ENCODE measurements at places on chromosomes 1 and 21.

DNA sequence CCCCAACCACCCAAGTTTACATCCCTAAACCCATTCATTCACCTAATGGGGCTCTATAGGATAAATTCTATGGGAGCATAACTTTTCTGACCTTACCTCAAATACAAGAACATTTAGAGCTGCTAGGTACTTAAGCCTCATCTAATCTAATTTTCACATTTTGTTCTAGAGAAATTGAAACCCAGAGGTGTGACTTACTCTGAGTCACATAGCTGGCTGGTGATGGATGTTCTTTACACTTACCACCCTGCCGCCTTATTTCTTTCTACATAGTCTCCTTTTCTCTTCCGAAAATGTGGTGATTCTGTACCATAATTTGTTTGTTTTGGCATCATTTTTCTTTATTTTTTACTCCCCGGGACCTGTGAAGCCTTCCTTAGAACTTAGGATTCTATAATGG lies 20.3 kb downstream of the TIPRL start:
- no peak for DNase-seq

GRCh38 chr1:65253800-65254319 lies 55.5 kb upstream of the DNAJC6 start:
- no peak for DNase-seq

DNA sequence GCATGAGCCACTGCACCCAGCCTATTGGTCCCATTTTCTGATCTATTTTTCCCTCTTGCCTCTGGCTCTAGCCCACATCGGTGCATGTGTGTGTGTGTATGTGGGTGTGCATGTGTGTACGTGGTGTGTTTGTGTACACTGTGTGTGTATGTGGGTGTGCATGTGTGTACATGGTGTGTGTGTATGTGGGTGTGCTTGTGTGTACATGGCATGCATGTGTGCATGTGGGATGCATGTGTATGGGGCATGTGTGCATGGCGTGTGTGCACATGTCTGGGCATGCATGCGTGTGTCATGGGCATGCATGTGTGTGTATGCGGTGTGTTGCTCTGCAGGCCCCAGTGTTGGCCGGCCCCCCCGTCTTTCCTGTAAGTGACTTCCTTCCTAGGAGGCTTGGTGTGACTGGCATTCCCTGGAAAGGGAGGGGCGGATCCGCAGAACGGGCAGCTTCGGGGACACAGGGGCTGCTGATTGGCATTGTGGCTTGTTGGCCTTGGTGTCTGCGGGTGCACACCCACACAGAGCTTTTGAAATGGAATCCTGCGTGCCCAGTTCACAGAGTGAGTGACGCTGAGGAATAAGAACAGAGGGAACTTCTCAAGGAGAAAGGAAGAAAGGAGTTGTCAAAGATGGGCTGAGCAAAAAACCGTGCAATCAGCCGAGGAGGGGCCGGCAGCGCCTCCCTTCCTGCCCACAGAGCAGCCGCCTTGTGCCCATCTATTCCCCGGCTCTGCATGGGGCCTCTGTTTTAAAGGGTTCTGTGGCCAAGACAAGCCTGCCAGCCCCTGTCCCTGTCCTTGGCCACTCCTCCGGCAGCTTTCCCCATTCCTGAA lies 8.0 kb downstream of the PDXK start:
- no peak for DNase-seq

- no peak for DNase-seq
Measured at GRCh38 chr21:26042181-26042876, 128.2 kb downstream of the APP start.

DNA sequence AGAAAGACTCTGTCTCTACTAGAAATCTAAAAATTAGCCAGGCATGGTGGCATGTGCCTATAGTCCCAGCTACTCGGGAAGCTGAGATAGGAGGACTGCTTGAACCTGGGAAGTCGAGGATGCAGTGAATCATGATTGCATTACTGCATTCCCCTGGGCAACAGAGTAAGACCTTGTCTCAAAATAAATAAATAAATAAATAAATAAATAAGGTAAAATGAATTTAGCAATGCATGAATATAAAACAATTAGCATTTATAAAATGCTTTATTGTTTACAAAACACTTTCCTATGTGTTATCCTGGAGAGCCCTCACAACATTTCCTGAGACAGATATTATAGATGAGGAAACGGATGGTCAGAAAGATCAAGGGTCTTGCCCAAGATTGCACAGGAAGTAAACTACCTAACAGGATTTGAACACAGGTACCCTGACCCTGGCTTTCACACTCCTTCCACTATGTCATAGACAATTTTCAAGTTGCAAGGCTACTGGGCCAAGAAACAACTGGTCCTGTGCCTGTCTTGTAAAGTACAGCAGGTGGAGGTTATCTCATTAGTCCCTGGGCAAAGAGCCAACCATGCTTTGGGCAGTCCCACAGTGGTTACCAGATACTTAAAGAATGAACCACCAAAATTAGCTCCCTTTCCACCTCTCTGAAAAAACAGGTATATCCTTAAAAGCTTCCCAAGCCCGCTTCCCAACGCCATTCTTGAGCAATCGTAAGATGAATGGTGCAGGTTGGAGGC lies 15.4 kb upstream of the VSIG8 start:
- DNase-seq: no peak

- DNase-seq: no peak
Measured at GRCh38 chr1:1671365-1672119, 12.7 kb upstream of the CDK11B start.

- DNase-seq: no peak
Measured at GRCh38 chr1:29121936-29122681, 1.6 kb downstream of the TMEM200B start.

DNA sequence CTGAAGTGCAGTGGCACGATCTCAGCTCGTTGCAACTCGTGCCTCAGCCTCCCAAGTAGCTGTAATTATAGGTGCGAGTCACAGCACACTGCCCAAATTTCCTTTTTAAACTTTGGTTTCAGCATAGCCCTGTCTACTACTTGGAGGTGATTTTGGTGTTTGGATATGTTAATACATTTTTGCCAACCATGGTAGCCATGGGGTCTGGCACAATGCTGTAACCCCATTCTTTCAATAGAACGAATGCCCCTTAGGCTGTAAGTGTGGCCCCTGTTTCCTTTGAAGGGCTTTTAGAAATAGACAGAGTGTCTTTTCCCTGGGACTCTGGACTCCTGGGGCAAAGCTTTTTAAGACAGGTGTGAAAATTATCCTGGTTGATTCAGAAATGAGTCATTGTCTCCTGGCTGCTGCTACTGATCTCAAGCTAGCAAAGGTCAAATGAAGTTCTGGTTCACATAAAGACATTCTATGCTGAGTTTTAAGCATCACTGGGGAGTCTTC lies 141.1 kb upstream of the RUNX1 start:
- DNase-seq: no peak

GRCh38 chr1:56403321-56403720 lies 176.0 kb downstream of the PLPP3 start:
- no peak for DNase-seq

DNA sequence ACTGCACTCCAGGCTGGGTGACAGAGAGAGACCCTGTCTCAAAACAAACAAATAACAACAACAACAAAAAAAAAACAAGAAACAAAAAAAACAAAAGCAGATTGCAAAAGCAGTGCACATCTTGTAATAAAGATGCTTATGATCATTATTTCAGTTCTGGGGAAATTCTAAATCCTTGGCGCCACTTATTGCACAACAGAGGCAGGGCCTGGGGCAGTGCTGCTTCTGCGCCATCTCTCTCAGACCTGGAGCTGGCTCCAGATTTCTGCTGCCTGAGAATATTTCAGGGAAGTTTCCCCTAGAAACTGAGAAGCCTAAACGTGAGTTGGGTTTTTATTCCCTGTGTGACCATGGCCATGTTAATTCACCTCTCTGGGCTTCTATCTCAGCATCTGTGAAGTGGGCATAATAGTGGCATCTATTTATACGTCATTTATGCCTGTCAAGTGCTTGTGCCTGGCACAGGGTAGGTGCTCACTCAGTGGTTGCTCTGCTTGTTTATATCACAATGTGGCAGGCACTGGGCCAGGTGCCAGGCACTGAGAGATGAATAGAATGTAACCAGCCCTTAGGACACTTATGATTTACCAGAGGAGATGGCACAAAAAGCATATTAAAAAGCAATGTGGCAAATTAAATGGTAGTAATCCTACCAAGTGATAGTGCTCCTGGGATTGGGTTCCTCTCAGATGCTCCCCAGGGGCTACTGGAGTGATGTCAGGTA lies 67.9 kb downstream of the MDM4 start:
- DNase-seq: no peak

- no peak for DNase-seq
Measured at GRCh38 chr1:98688110-98688739, 26.7 kb downstream of the SNX7 start.

- DNase-seq: no peak
Measured at GRCh38 chr1:51305371-51305823, 25.0 kb downstream of the TTC39A start.

- no peak for DNase-seq
Measured at GRCh38 chr1:210254298-210254697, 21.7 kb downstream of the SERTAD4 start.

DNA sequence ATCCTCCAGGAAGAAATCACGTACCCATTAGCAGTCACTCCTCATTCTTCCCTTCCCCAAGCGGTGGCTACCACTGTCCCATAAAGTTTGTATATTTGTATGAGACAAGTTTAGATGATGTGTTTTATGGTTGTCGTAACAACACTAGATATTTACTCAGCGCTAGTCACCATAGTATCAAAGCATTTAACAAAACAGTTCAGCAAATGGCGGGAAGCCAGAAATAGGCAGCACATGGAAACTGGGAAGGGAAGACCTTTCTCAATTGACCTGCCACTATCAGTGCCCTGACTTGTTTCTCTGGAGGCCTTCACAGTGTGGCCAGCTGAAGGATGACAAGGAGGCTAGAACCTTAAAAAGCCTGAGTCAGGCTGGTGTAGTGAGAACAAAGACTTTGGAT lies 31.1 kb downstream of the CNST start:
- peak; percentile 83 for DNase-seq

DNA sequence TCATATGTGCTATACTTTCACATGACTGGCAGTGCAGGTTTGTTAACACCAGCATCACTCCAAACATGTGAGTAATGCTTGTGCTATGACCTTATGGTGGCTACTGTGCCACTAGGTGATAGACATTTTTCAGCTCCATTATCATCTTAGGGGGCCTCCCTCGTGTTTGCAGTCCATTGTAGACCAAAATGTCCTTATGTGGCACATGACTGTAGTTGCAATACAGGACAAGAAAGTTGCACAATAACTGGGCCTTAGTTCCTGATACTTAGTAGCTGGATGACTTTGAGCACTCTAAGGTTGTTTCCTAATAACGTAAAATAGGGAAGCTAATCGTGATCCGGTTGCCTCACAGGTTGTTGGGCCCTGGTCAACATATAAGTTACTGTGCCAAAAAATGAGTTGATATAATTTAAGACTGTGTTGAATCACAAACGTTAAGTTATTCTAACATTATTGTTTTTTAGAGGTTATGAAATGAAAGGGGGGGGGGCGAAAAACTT lies 511 bp upstream of the SNX27 start:
- DNase-seq: peak; percentile 42

- peak; percentile 75 for DNase-seq
Measured at GRCh38 chr1:205633421-205633976, 1.7 kb upstream of the ELK4 start.

DNA sequence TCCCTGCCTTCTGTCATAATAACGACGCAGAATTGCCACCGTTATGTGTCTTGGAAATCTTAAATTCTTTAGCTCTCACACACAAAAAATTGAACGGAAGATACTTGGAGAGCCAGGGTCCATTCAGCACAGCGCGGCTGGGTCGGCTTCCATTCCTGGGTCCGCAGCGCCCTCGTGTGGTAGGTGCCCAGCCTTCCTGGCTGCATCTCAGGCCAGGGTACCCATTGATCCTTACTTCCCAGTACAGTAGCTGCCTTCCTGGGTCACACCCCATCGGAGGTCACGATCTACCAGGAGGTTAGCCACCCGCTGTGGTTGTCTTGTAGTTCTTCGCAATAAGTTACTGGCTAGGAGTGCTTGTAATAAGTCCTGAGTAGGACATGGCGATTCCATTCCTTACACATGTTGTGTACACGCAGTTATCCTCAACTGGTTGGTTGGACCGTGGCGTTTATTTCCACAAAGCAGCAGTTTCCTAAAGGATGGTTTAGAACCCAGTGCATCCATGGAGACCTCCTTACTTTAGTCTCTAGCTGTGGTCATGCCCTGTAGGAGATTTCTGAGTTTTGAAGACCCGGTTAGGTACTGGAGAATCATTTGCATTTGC lies 9.9 kb upstream of the MTARC1 start:
- DNase-seq: peak; percentile 41

- peak; percentile 77 for DNase-seq
Measured at GRCh38 chr1:7847599-7847998, 5.3 kb downstream of the UTS2 start.

DNA sequence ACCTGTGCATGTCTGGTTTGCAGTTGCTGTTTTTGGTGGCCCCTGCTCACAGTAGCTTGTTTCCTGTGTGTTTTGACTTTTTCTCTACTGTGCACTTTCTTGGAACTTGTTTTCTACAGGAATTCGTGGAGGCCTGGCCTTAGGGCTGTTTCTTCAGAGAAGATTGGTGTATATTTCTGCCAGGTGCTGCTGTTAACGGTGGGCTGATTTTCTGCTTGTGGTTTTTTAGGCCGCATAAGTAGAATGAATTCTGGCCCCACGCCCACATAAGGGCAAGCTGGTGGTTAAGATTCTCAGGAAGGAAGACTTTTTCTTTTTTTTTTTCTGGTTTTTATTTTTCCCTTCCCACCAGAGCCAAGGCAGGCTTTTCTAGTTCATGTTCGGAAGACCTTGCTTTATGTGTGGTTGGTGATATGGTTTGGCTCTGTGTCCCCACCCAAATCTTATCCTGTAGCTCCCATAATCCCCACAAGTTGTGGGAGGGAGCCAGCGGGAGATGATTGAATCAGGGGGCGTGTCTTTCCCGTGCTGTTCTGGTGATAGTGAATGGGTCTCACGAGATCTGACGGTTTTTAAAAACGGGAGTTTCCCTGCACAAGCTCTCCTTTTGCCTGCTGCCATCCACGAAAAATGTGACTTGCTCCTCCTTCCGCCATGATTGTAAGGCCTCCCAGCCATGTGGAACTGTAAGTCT lies 71.5 kb upstream of the DISP3 start:
- DNase-seq: no peak

- DNase-seq: no peak
Measured at GRCh38 chr1:13652238-13652637, 47.8 kb upstream of the PRDM2 start.

GRCh38 chr1:203219934-203220333 lies 9.5 kb downstream of the CHIT1 start:
- DNase-seq: no peak

GRCh38 chr1:162498496-162498810 lies 835 bp downstream of the UHMK1 start:
- DNase-seq: no peak

GRCh38 chr1:79646880-79647279 lies 640.4 kb upstream of the ADGRL4 start:
- no peak for DNase-seq

- DNase-seq: no peak
Measured at GRCh38 chr1:216293683-216294082, 129.6 kb downstream of the USH2A start.

DNA sequence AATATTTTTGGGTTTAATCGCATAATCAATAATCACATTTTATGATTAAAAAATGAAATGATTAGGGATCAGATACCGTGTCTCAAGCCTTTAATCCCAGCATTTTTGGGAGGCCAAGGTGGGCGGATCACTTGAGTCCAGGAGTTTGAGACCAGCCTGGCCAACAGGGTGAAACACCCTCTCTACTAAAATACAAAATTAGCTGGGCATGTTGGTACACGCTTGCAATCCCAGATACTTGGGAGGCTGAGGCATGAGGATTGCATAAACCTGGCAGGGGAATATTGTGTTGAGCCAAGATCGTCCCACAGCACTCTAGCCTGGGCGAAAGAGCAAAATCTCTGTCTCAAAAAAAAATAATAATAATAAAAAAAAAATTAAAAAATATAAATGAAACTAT lies 1581.4 kb downstream of the KCNT2 start:
- no peak for DNase-seq
